ENCODE measurements at places on chromosomes 12 and 14.

GRCh38 chr12:111410431-111411184 is 4.9 kb downstream of the SH2B3 start:
- no peak for DNase-seq

DNA sequence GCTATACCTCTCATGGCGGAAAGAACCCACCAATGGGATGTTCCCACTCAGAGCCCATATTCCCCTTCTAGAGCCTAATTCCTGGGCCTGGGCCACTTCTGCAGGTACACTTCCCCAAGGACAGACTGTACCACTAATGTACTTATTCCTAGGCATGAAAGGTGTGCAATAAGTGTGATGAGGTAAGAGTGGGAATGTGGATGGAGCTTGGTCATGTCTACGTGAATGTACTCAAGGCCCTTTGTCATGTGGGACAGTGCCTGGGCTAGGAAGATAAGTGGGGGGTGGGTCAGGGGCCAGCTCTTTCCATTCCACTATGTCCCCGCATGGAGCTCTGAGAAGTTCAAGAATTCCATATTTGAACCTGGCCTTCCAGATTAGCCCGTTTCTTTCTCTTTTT is 63.4 kb upstream of the FUT8 start:
- no peak for DNase-seq

DNA sequence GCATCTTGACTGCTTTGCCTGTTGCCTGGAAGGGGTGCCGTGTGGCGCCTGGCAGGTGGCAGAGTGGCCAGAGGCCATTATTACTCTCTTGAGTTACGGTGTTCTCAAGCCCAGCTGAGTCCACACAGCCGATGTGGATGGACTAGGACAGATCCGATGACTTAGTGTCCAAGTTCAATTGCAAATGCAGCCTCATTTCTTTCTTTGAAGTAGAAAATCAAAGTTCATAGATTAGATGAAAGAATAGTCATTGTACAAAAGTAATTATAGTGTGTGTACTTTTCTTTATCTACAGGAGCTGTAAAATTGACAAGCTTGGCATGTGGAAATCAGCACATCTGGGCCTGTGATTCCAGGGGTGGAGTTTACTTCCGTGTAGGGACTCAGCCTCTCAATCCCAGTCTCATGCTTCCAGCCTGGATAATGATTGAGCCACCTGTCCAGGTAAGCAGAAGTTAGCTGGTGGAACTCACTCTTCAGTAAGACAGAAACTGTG is 44.7 kb downstream of the ANKRD9 start:
- DNase-seq: no peak

DNA sequence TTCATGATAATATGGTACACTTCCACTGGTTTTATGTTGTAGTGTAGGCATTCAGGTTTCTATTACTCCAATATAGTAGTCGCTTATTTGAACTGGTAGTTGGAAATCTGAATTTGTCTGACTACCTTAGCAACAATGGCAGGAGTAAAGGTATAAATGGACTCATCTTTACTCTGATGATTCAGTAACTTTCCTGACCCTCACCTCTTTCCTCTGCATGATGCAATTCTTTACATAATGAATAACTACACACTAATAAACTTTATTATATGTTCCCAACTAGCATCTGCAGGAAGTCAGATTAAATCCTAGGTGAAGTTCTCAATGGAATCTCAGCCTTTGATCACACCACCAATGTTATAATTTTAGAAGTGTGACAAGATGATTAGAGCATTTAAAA is 70.5 kb upstream of the ATP2B1 start:
- no peak for DNase-seq

DNA sequence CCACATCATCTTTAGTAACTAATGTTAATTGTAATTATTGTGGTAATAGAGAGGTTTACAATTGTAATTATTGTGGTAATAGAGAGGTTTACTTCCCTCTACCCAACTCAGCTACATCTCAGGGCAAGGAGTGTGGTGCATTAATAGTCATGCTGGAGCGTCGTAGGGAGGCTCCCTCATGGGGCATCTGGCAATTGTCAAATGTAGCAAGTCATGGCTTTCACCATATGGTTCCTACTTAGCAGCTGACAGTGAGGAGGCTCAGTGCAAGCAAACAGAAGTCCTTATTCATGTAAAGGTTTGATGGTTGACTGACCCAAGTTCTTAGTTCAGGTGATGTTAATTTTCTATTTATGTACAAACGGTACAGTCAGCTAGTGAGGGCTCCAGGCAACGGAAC is 1012.0 kb downstream of the FLRT2 start:
- no peak for DNase-seq

DNA sequence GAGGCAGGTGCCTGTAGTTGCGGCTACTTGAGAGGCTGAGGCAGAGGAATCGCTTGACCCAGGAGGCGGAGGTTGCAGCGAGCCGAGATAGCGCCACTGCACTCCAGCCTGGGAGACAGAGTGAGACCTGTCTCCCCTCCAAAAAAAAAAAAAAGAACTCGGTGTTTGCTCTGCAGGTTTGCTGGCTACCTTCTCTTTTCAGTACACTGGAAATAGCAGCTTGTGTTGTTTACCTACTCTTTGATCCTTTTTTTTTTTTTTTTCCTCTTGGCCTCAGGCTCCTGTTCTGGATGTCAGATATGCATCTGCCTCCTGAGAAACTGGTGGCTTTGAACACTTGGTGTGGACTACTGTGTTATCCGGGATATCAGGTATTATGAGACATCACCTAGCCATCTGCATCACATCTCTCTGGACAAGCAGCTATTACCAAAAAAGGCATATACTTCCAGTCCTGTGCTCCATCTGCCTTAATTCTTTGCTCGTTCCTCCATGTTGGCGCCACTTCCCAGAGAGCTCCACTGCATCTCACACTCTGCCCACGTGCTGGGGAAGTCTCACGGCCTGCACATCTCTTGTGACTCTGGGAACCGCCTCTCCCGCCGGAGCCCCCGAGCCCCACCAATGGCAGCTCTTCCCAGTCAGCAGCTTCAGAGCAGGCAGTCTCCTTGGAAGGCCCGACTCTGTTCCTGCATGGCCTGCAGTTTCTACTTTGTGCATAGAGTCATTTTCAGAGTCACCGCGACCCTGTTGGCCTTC is 50.9 kb upstream of the TRAF3 start:
- no peak for DNase-seq

- no peak for DNase-seq
Observed at GRCh38 chr12:30701056-30701455, 5.4 kb upstream of the IPO8 start.

GRCh38 chr12:85445060-85445938 is 165.3 kb downstream of the ALX1 start:
- DNase-seq: no peak
